ENCODE measurements at places on chromosomes 7 and 10.

GRCh38 chr7:33354201-33354600 is 224.8 kb downstream of the BBS9 start:
- no peak for DNase-seq

- no peak for DNase-seq
Measured at GRCh38 chr7:127885843-127886242, 145.4 kb downstream of the LRRC4 start.

DNA sequence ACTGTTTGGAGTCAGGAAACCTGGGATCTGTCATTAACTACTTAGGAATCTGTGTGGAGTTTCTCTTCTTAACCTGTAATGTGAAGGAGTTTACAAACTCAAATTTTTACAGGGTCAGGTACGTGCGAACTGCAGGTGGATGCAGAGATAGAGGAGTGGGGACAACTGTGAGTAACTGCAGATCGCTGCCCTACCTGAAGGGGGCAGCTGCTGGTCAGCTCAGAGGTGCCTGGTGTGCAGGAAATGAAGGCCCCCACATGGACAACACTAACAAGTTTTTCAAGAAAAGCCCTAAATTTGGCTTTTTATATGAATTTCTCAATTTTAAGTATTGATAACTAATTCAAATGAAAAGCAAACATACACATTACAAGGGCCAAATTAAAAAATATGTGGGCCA is 380.0 kb downstream of the REEP3 start:
- no peak for DNase-seq

DNA sequence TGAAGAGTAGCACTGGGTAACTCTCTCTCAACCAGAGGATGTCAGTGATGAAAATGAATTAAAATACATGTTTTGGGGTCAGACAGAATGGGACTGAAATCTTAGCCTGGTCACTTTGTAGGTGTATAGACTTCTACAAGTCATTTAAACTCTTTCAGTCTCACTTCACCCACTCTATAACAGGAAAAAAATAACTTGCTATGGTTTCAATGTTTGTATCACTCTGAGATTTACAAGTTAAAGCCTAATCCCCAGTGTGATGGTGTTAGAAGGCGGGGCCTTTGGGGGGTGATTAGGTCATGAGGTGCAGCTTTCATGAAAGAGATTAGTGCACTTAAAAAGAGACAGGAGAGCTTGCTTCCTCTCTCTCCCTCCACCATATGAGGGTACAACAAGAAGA is 134.8 kb downstream of the INHBA start:
- DNase-seq, result no peak

DNA sequence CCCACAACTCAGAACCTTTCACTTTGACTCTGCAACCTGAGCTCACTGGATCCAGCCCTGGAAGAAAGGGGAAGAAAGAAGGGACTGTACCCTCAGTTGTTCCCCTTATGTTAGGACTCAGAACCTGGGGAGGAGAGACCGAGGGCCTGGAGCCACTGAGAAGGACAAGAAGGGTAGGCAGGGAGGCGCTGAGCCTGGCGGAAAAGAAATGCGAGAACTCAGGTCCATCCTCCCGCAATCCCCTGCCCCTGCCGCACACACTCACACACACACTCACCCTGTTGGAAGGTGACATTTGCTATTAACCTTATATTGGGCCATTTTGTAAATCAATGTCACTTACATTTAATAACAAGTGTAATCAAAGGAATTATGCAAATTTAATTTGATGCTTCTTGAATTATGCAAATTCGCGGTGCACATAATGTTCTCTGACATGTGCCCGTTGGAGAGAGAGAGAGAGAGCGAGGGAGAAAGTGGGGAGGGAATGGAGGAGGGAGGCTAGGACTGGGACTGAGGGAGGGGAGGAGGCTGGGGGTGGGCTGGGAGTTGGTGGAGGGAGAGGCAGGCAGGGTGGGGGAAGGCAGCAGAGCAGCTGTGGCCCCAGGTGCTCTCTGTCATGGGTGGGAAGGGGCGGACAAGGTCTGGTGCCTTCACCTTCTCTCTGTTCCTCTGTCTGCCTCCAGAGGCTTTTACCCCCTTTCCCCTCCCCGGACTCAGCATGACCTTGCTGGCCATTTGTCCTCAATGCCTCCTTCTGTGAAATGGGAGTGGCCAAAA is 99.6 kb upstream of the PAX2 start:
- no peak for DNase-seq

GRCh38 chr10:76651154-76651553 is 986.5 kb downstream of the KCNMA1 start:
- no peak for DNase-seq

- DNase-seq, result no peak
Measured at GRCh38 chr10:111954386-111954785, 229.2 kb downstream of the GPAM start.

- DNase-seq, result no peak
Measured at GRCh38 chr10:12781976-12782375, 219.5 kb downstream of the CCDC3 start.

DNA sequence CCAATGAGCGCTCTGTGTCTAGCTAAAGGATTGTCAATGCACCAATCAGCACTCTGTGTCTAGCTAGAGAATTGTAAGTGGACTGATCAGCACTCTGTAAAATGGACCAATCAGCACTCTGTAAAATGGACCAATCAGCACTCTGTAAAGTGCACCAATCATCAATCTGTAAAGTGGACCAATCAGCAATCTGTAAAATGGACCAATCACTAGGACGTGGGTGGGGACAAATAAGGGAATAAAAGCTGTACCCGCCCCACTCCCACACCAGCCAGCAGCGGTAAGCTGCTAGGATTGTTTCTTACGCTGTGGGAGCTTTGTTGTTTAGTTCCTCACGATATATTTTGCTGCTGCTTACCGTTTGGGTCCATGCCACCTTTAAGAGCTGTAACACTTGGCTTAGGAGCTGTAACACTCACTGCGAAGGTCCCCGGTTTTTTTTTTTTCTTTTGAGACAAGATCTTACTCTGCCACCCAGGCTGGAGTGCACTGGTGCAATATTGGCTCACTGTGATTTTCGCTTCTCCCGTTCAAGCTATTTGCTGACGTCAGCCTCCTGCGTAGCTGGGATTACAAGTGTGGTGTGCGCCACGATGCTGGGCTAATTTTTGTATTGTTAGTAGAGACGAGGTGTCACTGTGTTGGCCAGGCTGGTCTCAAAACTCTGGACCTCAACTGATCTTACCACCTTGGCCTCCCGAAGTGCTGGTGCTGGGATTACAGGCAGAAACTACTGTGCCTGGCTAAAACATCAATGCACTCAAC is 184.8 kb downstream of the PTPN20 start:
- no peak for DNase-seq

DNA sequence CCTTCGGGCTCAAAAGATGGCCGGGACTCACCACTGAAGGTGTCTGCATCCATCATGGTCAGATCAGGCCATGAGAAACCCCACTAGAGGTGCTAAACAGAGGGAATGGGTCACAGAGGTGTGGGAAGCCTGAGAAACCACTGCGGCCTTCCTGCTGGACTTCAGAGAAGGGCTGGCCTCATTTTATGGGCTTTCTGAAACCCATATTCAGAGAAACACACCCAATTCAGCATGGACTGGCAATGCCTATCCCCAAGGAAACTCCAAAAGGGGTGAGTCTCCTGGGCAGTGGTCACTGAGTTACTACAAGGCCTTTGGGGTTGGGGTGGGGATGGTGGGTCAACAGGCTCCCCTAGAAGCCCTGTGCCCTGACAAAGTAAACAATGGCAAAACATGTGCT is 58.0 kb downstream of the DLG5 start:
- no peak for DNase-seq

DNA sequence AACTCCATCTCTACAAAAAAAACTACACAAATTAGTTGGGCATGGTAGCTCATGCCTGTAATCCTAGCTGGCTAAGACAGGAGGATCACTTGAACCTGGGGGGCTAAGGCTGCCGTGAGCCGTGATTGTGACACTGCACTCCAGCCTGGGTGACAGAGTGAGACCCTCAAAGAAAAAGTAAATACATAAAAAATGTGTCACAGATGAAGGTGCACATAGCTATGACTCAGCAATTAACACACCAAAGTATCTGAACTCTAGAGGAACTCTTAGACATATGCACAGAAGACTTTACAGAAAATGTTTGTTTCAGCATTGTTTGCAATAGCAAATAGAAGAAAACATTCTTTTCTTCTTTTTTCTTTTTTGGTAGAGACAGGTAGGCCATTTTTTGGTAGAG is 8.3 kb downstream of the C10orf62 start:
- DNase-seq, result no peak

DNA sequence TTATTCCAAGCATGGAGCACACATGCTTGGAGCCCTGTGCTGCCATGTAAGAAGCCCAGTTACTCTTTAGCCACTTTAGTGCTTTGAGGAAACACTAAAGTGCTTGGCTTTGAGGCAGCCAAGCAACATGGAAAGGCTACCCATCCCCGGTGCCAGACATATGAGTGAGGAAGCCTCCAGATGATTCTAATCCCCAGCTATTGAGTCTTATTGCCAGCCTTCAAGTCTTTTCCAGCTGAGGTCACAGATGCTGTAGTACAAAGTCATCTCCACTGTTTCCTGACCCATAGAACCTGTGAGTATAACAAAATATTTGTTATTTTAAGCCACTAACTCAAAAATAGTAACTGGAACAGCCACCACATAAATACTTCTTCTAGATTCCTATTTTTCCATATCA is 91.4 kb upstream of the CYP26C1 start:
- DNase-seq, result no peak

GRCh38 chr10:132655735-132656134 is 118.1 kb downstream of the INPP5A start:
- DNase-seq, result no peak

DNA sequence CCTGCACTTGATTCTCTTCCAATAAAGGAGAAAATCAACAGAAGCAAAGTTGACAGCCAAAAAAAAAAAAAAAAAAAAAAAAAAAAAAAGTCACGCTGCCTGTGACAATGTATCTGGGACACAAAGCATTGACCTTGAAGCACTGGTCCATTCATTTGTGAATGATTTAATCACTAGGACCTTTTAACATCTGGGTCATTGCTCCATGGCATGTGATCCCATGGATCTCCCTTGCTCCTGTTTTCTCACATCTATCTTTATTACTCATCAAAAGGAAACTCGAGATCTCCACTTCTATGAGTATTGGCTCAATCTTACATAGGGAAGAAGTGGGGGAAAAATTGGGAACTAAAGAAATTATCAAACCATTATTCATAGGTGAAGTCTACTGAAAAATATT is 89.6 kb upstream of the SMIM30 start:
- DNase-seq, result no peak

DNA sequence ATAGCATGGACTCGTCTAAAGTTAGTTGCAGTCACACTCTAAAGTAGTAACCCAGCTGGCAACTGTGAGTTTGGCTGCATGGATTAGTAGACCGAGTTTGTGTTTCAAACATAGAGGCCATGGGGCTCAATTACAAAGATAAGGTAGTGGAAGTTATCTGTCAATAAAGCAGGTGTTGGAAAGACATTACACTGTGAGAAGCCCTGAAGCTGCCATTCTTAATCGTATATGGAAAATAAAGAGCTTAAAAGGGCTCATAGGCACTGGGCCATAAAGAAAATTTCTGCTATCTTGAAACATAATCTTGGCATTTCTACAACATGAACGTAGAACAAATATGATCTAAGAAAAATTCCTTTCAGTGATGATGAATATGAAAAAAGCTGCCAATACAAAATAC is 837.7 kb downstream of the REEP3 start:
- no peak for DNase-seq

GRCh38 chr7:2452074-2452507 is 24.1 kb downstream of the GRIFIN start:
- DNase-seq, result no peak

GRCh38 chr10:86706401-86706841 is 38.1 kb downstream of the LDB3 start:
- DNase-seq, result no peak

- no peak for DNase-seq
Measured at GRCh38 chr7:42380401-42380800, 143.4 kb upstream of the GLI3 start.

- no peak for DNase-seq
Measured at GRCh38 chr7:87106974-87107612, 45.2 kb upstream of the DMTF1 start.

DNA sequence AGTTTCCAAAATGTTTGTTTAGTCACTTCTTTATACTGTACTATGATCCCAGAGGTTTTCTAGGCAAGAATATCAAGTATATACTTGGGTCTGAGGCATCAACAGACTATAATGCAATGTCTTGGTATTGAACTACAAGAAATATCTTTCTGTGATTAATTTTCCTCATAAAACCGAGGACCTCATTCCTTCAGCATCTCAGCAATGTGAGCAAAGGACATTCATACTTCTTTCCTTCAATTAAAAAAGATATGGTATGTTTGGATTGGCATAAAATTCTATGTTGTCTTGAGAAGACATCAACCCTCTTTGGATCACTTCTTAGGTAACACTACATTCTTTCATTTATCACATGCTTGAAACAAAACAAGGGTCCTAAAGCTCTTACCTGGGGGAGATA is 524.5 kb downstream of the PHTF2 start:
- no peak for DNase-seq

GRCh38 chr7:29809533-29810155 is 3.3 kb downstream of the WIPF3 start:
- DNase-seq, result no peak

DNA sequence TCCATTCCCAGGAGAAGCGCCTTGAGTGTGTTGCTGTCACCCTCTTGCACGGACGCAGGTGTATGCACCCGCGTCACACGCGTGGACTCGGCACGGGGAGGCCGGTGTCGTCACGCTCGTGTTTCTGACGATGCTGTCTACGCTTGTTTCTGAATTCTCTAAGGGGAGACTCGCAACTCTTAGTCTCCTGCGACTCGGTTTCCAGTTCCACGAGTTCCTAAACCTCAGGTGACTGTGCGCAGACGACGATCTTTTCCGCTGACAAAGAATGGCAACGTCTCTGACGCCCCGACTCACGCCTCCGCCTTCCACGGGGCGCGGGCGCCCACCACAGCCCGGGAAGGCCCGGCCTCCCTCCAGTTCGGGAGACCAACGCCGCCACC is 579 bp downstream of the IDI1 start:
- no peak for DNase-seq

- no peak for DNase-seq
Measured at GRCh38 chr10:109996225-109996624, 11.6 kb upstream of the ADD3 start.

GRCh38 chr7:101096331-101096956 is 11.2 kb downstream of the TRIM56 start:
- no peak for DNase-seq

DNA sequence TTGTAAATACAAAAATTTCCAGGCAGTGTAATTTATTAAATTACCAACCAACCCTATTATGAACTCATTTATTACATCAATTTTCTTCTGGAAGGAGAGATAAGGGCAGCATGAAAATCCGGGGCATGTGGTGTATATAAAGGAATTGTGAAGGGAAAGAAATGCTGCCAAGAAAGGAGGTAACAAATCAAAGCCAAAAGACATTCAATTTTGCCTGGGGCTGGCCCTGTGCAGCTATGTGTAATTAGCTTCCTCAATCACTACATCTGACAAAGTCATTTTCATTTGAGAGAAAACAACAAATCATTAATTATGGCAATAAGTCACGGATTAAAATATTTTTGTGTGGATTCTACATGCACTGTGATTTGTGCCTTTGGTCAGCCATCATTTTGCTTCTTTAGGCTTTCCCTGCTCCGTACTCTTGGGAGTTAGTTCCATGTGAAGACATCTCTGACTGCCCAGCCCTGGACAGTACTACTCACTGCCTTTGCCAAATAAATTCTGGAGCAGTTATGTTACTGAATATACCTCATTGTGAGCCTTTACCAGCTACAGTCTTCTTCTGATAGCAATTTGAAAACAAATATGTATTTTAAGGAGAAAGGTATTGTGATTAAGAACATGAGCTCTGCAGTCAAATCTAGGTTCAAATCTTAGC is 191.7 kb downstream of the RELN start:
- no peak for DNase-seq
